ENCODE measurements at places on chromosomes 6 and 20.

GRCh38 chr6:36963451-36964290 is 9.1 kb downstream of the PI16 start:
- peak; percentile 82 for DNase-seq

- no peak for DNase-seq
Observed at GRCh38 chr6:158039571-158040050, 57.9 kb downstream of the SYNJ2 start.

GRCh38 chr6:35727231-35727934 is 9.4 kb upstream of the ARMC12 start:
- no peak for DNase-seq

GRCh38 chr6:29294499-29294914 is 7.0 kb upstream of the OR14J1 start:
- no peak for DNase-seq

GRCh38 chr6:134546962-134547645 is 229.2 kb upstream of the SGK1 start:
- DNase-seq, result no peak

DNA sequence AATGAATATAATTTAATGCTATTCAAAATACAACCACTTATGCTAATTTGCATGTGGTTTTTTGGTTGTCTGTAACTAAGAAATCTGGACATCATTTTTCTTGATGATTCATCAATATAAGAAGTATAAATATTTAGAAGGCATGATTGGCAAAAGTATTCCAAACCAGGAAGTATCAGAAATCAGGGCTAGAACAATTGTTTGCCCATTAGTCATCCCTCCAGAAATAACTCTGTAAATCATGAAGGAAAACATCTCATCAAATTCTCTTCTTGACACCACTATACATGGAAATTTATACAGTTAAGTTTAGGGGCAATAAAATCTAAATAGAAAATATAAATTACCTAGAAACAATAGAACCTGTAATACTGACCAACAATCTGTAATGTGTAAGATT is 554.7 kb upstream of the HS3ST5 start:
- no peak for DNase-seq

DNA sequence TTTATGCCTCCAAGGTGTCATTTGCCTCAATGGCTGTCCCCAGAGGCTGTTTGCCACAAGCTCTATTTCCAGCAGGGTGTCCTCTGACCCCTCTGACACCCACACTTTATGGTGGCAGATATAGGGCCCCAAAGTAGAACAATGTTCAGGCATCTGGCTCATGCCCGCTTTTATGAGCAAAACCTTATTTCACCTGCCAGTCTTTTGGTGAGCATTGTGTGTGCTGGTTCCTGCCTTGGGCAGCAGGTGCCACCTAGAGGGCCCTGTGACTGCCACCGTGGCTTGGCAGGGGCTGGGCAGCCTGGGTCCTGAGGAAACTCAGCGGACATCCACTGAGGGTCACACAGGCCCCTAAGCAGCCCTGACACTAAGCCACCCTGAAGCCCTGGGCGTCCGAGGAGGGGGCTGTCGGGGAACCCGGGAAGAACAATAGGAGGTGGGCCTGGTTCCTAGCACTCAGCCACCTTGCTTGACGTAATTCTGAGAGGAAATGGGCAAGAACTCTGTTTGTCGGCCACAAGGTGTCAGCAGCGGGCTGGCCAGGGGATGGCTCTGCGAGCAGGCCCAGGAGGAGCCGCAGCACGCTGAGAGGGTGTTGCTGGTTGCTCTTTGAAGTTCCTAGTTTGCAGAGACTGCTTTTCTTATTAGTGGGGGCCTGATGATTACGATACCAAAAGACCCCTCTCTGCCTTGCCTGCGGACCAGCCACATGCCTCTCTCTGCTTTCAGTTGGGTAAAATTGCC is 148.9 kb downstream of the SCML4 start:
- DNase-seq, result peak; percentile 76

DNA sequence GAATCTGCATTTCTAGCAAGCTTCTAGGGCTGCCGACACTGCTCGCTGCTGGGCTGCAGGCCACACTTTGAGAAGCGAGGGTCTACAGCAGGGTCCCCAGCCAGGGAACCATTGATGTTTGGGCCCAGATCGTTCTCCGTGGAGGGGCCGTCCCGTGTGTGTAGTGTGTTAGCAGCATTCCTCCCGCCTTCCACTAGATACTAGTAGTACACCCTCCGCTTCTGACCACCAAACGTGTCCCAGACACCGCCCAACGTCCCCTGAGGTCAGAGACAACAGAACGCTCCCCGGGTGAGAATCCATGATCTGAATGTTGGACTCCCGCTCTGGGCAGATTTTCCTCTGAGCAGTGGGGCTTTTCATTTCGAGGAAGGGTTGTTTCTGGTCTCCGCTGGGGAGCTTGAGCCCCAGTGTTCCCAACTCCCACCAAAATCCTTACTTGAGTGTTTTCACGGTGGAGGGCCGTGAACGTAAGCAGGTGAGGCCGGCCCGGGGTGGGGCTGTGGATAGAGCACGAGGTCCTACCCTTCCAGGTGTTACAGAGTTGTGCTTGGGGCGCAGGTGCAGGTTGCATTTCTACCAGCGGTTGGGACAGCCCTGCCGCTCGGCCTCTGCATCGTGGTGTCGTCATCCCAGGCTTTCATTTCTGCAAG is 124.6 kb downstream of the SYCP2 start:
- no peak for DNase-seq

DNA sequence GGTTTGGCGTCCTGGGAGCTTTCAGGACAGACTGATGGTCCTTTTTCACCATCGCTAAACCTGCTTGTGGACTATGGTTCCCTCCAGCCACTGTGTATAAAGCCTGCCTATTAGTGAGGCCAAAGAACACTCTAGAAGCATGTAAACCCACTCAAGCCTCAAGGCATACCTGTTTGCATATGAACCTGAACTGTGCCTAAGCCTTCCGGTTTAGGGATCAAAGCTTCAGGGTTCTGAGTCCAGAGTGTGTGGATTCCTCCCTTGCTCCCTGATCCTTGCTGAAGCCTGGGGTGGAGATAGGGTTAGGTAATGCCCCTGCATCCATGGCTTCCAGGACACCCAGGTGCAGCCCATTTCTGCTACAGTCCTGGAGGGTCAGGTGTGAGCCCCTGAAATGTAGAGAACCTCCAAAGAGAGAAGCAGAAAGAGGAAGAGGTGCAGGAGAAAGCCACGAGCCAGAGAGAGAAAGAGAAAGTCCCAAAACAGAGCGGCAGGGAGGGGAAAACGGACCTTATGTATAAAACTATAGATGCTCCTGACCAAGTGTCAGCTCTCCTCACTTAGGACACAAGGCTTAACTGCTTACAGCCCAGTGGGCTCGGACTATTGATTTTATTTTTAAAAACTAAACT is 93.3 kb downstream of the SCML4 start:
- DNase-seq, result no peak

DNA sequence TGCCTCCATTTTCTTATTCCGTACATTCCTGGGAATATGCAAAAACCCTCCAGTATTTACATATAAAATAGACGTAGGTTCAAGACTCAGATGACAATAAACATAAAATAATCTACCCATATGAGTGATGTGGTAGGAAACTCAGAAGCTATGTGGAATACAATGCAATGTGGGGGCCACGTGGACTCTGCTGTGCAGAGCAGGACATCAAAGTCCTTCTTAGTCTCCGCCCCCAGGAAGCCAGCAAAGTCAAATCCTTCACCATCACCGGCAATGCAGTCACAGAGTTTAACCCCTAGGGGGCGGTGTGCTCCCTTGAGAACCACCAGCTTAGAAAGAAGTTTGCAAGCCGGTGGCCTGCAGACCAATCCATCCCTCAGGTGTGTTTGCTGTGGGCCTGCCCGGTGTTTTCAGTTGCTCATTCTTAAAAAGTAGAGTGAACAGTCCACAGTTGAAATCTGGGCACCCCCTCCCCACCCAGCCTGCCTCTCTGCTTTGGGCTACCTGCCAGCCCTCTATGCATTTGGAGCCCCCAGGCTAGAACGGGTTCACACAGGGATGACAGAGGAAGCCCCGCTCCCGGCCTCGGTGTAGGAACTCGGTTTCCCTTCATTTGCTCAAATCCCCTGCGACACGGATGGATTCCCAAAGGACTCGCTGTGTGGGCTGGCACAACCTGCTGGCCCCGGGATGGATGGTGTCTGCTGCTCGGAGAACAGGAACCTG is 59.9 kb downstream of the SULF2 start:
- DNase-seq, result peak; percentile 95

DNA sequence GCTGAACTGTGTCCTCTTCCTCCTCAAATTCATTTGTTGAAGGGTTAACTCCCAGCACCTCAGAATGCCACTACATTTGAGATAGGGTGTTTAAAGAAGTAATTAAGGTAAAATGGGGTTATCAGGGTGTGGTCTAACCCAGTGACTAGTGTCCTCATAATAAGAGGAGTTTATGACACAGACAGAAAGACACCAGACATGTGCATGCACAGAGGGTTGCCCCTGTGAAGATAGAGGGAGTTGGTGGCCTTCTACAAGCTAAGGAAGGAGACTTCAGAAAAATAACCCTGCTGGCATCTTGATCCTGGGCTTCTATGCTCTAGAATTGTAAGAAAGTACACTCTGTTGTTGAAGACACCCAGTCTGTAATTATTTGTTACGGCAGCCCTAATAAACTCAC is 24.9 kb upstream of the EDN1 start:
- no peak for DNase-seq

GRCh38 chr20:41135187-41135887 is 2.0 kb upstream of the PLCG1 start:
- DNase-seq, result peak; percentile 66

DNA sequence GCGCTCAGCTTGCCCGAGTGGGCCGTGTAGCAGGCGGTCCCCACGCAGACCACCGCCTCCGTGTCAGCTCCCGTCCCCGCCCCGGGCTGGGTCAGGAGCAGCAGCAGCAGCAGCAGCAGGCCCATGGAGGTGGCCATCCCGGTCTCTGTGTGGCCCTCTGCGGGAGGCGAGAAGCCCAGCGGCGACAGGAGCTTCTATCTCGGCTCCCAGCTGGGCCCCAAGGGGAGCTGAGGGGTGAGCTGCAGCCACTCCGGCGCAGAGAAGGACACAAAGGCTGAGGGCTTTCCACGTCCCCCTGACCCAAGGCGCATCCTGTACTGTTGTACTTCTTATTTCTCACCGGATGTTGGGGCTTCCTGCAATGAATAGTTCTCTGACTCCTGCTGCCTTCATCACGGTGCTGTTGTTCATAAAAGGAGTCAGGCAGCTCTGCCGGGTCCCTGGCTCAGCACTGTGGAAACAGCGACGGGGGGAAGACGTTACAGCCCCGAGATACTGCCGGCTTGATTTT is at the start of gene CD93:
CD93 (minus strand) TSS at position 269 of the 511 bp plus-strand sequence; CDS start at position 137, 132 bp downstream.
- peak; percentile 45 for DNase-seq

GRCh38 chr6:41071501-41071922 is 644 bp downstream of the OARD1 start:
- DNase-seq, result no peak

DNA sequence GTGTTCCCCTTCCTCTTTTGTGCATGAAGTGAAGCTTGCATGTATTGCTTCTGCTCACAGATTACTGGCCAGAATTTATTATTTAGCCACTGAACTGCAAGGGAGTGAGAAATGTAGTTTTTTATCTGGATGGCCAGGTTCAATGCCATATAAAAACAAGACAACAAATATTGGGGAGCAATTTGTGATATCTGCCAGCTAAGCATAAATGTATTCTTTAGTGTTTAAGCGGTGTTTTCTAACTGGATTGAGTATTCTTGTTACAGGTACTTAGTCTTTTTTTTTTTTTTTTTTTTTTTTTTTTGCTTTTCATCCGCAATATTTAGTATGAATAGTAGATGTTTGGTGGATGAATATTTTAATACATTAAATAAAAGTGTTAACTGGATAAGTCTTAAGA is 158.2 kb downstream of the TFAP2B start:
- DNase-seq, result no peak

GRCh38 chr6:154504102-154504501 is 6.4 kb downstream of the CNKSR3 start:
- no peak for DNase-seq

DNA sequence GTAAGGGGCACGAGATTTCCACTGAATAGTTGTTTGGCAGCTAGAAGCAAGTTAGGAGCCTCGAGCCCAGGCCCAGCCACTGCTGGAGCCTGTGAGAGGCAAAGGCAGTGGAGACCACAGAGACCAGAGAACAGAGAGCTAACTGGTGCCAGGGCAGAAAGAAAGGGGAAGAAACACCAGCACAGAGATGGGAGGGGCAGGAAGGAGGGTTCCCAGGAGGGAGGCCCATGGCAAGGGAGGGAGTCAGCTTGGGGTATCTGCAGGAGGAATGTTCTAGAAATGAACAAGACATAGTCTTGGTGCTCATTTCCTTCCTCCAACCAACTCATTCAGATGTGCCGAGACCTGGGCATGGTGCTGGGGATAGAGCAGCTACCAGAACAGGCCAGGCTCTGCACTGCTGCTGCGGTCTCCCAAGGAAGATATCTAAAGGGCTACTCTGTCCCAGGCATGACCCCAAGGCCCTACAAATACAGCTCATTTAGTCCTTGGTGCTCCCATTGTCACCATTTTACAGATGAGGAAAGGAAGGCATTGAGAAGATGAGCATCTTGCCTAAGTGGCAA is 10.7 kb downstream of the ANGPT4 start:
- DNase-seq, result no peak

GRCh38 chr6:43746071-43746470 is 23.9 kb upstream of the VEGFA start:
- DNase-seq, result no peak

- DNase-seq, result peak; percentile 60
Observed at GRCh38 chr6:150417899-150418826, 49.4 kb downstream of the IYD start.

DNA sequence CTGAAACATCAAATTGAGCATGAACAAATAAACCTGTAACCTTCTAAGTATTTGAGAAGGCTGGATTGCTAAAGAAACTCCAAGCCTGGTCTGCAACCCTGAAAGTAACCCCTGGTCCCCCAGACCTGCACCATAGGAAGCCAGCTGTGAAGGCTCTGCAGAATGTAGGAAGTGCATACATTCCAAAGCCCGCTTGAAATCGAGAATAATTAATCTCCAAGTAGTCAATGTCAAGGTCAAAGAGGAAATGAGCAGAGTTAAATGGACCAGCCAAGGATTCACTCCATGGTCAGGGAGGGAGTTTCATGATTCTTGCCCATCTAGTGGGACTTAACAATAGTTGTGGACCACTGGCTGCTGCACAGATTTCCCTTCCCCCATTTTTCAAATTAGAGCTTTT is 107.6 kb upstream of the RNF24 start:
- DNase-seq, result no peak

- DNase-seq, result no peak
Observed at GRCh38 chr20:48820649-48820973, 7.2 kb downstream of the PREX1 start.

DNA sequence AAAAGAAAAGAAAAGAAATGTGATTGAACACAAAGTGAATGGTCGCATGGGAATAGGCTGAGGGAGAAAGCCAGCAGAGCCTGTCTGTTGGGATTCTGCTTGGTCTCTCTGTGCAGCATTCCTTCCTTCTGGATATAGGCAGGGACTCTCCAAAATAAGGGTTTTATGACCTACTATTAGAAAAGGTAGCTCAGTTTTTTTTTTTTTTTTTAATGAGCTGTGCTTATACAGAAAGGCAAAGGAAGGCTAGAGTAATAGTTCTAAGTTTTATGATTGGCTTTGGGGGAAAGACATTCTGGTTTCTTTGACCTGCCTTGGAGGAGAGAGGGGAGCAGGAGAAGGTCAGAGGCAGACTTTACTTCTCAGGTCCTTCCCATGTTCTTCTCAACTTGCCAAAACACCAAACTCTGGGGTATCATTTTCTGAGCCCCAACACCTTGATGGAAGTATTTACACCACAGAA is 18.8 kb upstream of the IER3 start:
- no peak for DNase-seq
